ENCODE measurements at places on chromosomes 12 and 14.

DNA sequence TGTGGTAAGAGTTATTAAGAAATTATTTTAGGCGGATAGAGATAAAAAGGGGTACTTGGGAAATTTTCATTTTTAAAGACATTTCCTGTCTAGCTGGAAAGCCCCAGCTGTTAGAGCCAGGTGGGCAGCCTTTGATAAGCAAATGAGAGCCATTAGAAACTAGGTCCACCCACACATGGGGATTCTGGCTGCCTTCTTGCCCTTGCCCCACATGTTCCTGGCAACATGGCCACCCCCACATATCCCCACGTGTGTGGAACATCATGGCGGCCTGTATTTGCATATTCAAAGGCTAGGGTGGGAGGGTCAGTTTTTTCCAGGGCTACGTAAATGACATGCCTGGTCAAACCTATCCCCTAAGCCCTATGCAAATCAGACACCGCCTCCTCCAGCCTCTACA lies 1382.1 kb downstream of the AACS start:
- DNase-seq: no peak

DNA sequence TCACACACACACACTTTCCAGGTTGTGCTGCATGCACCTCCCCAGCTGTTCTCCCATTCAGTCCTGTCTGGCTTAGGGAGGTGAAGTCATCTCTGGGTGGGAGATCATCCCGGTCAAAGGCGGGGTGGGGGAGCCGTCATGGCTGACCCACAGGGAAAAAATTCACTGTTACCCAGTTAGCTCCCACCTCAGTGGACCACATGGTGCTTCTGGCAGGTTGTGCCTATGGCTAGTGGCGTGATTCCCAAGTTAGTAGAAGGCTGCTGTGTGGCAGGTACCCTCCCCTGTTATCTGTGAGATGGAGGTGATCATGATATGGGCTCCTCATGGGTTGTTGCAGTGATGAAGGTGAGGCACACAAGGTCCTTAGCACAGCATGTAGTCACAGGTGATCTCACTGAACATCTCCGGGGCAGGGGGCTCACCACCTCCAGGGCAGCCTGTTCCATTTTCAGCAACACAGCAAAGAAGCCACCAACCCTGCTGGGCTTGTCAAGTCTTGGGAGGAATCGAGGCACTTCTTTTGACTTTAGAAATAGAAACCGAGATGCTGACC lies 154.9 kb upstream of the CCND2 start:
- DNase-seq: peak; percentile 53

DNA sequence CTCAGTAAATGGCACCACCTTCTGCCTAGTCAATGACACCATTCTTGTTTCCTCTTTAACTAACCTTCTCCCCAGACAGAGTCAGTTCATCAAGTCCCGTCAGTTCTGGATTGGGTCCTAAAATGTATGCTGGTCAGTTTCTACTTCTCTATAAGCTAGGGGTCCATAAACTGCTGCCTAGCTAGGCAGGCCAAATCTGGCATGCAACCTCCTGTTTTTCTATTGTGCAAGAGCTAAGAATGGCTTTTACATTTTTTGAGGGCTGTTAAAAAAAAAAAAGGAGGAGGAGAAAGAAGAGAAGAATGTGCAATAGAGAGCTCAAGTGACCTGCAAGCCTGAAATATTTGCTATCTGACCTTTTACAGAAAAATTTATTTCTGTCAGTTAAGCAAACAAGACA lies 6.4 kb upstream of the TMED10 start:
- DNase-seq: no peak

GRCh38 chr14:29217813-29218450 lies 451.3 kb downstream of the FOXG1 start:
- DNase-seq: no peak

DNA sequence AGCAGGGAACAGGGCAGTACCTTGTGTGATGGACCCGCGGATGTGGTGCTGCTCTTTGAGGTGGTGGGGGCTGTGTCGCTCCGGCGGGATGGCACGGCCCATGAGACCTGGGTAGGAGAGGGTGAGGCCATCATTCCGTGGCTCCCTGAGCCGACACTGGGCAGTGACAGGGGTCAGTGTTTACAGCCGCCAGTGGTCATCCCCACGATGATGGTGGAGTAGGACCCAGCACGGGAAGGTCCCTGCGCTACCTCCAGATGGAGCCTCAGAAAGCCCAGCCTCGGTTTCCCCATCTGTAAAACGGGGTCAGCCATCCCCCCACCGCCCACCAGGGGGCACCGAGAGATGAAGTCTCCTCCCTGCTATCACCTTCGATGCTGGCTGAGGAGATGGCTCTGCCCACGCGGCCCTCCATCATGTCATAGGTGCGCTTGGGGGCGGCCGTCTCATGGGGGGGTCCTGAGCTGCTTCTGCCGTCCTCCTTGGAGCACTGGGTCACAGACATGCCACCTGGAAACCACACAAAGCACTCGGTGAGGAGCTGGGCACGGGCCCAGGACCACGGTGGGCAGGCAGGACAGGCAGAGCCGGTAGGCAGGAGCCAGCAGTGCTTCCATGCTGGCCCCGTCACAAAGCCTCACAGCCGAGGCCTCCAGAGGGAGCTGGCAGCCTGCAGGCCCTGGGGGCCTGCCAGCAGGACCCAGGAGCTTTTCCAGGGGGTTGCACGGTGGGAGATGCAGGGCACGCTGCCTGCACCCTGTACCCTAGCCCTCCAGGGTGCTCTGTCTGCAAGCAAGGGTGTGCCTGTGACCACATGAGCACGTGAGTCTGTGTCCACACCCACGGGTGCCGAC lies 53.1 kb downstream of the RFLNA start:
- DNase-seq: peak; percentile 34

- DNase-seq: no peak
Observed at GRCh38 chr12:119725523-119725922, 57.6 kb downstream of the PRKAB1 start.

- no peak for DNase-seq
Observed at GRCh38 chr14:100282766-100283419, 23.4 kb downstream of the SLC25A29 start.

- DNase-seq: no peak
Observed at GRCh38 chr12:91574975-91575374, 392.4 kb upstream of the DCN start.

DNA sequence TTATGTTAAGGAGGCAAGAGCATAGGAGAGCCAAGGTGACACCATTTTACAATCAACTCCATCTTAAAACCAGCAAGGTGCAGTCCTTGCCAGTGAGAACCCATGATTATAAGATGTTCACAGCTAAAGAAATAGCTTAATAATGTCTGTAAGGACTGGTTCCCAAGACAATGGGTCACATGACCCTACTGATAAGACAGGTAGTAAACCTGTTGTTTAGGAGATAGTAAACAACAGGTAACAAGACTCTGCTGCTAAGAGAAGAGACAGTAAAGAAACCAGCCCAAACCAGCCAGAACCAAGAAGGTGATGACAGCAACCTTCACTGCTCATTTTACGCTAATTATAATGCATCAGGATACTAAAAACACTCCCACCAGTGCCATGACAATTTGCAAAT lies 23.2 kb upstream of the BCAT1 start:
- DNase-seq: no peak

DNA sequence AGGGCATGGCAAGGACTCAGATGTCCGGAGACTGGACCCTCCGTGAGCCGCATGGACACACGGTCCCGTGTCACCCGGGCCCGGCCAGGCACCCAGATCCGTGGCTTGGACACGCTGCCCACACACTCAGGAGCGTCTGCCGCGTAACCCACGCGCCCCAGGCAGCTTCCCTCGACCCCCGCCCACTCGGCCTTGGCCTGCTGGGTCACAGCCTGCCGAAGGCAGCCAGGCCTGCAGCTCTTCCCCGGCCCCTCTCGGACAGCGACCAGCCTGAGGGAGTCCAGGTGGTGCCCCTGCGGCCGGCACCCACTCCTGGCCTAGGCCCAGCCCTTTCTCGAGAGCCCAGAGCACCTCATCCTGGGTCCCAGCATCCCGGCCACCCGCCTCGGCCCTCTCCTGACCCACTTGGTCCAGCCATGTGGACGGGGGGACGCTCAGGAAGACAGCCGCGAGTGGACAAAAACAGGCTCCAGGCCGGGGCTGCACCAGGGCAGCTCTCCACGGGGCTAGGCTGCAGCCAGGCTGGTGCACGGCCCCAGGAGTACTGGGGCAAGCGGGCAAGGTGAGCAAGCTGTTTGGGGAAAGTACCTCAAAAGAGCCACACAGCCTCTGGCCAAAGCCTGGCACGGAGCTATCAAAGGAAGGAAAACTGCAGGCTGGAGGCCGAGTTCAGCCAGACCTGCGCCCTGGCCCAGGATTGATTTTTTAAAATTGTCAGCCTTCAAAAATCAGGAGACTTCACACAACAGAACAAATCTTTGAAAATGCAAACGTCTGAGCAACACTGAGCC lies 6.5 kb downstream of the AKT1 start:
- no peak for DNase-seq

GRCh38 chr14:88470542-88471440 lies 84.0 kb downstream of the PTPN21 start:
- DNase-seq: no peak

DNA sequence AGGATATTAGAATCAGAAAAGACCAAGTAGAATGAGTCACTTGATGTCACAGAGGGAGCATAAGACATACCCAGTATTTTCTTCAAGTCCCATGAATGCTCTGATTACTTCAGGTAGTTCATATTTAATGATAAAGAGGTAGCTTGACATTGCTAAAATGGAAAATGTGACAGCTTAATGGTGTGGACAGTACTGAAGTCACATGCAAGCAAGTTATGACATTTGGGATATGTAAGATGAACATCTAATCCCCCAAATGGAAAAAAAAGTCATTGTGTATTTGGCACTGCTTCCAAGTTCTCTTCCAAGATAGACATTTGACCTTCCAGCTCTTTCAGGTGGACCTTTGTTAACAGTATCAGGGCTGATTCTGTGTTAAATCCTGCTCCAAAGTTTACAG lies 45.9 kb downstream of the SLC38A4 start:
- no peak for DNase-seq

DNA sequence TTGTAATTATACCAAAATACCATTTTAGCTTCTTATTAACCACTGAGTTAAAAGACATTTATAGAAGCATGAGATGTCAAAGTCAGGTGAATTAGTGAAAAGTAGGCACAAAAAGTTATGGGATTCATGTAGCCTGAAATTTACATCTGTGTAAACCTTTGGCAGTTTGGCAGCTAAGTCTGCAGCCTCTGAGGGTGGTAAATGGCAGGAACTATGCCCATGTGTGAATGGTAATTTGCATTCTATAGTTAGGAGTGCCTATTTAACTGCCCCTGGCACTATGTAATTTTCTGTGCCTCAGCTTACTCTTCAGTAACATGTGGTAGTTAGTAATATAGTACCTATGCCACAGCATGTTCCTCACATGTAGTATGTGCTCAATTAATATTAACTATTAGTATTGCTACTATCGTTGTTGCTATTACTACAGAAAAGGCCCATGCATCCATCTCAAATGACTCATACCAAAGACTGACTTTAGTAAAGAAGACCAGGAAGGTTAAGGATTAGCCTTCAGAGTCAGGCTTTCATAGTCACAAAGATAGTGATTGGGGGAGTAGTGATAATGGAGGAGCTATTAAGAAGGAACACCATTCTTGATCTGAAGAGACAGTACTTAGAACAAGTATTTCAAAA lies 258.7 kb upstream of the BTG1 start:
- no peak for DNase-seq

GRCh38 chr12:26195641-26196420 lies 458 bp downstream of the SSPN start:
- DNase-seq: no peak

GRCh38 chr14:59166258-59166657 lies 22.2 kb upstream of the DAAM1 start:
- DNase-seq: no peak

GRCh38 chr14:92093320-92093719 lies 13.1 kb downstream of the ATXN3 start:
- no peak for DNase-seq

DNA sequence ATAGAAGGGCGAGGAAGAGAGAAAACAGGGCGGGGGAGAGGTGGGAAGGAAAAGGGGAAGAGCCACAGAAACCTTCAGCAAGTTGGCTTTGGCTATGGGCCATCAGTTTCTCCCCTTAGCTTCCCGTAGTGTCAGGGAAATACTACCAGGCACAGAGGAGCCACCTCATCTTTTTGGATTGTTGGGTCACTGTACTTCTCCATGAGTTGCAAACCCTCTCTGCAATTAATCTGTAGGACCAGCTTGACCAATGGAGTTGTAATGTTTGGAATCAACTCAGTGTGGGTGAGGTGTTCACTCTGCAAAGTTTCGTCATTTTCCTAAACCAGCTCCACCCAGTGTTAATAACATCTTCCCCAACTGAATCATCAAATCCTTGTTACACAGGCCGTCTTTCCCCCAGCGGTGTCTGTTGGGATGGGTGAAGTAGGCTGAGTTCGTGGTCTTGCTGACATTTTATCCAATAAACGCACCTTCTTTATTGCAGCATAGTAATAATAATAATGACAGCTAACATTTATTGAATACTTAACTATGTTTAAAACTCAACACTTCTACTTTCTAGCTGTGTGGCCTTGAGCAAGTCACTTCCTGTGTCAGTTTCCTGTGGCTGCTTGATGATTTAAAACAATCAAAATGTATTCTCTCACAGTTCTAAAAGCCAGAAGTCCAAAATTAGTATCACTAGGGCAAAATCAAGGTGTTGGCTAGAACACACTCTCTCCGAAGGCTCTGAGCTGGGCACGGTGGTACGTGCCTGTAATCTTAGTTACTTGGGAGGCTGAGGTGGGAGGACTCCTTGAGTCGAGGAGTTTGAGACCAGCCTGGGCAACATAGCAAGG lies 8.1 kb upstream of the GLTP start:
- peak; percentile 42 for DNase-seq

- no peak for DNase-seq
Observed at GRCh38 chr12:78096909-78097597, 266.4 kb downstream of the NAV3 start.

GRCh38 chr12:116697305-116697704 lies 40.6 kb downstream of the SPRING1 start:
- no peak for DNase-seq

- DNase-seq: no peak
Observed at GRCh38 chr14:79920180-79920692, 291.1 kb downstream of the DIO2 start.

- no peak for DNase-seq
Observed at GRCh38 chr14:104545151-104545941, 34.2 kb upstream of the C14orf180 start.

GRCh38 chr14:104768437-104769323 lies 15.7 kb downstream of the SIVA1 start:
- DNase-seq: peak; percentile 95

DNA sequence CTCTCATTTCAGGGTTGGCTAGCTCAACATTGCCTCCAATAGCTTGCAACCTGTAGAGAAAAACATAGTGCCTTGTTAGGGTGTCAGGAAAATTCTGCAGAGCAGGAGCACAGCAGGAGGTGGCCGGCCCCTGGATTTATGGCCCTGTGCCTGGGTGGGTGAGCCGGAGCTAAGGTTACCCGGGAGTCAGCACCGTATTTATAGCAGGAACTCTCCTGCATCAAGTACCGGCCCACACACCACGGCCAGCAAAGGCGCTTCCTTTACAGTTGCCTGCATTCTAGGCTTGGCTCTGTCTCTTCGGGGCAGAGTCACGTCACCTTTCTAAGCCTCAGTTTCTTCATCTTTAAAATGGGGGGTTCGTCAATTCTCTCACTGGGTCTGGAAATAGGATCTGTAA lies 52.8 kb upstream of the EML1 start:
- DNase-seq: no peak

- DNase-seq: no peak
Observed at GRCh38 chr14:100775351-100775830, 48.7 kb downstream of the DLK1 start.
